Activated CD8-positive, alpha-beta memory T cell treated with anti-CD3 and anti-CD28 coated beads for 1 hour (primary cell): ENCODE measurements at places on chromosomes 5 and 9.
A peak's percentile ranks its signal among the peaks of the same experiment; 100 is the strongest.

- DNase-seq: no peak
Observed at GRCh38 chr5:177124486-177124991, 9.0 kb upstream of the NSD1 start.

- no peak for DNase-seq
Observed at GRCh38 chr9:16475257-16475656, 395.2 kb downstream of the BNC2 start.

GRCh38 chr5:55633574-55634208 lies 78.4 kb downstream of the SLC38A9 start:
- DNase-seq: no peak

DNA sequence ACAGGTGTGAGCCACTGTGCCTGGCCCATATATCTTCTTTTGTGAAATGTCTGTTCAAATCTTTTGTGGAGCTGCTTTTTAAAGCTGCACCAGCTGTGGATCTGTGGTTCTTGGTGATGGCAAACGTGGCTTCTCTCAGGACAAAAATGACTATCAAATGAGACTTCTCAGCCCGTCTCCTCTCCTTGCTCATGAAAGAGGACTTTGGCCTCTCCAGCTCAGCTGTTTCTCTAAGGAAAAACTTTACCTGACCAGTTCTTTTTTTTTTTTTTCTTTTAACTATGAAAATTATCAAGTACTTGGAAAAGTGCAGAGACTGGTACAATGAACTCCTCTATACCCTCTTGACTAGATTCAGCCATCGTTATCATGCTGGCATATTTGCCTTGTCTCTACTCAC lies 44.8 kb downstream of the RALGPS1 start:
- no peak for DNase-seq

DNA sequence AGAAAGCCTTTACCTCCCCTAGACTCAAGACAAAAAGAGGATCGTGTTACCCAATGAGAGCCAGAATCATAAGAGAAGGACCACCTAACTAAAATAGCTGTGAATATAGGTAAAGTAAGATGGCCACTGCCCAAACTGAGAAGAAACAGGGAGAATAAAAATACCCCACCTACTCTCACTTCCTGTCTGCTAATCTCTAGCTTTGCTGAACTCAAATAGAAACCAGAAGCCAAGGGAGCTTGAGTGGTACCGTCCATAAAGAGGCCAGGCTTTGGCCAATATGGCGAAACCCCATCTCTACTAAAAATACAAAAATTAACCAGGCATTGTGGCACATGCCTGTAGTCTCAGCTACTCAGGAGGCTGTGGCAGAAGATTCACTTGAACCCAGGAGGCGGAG lies 123.0 kb upstream of the FST start:
- DNase-seq: no peak

- no peak for DNase-seq
Observed at GRCh38 chr5:589588-589987, 22.6 kb upstream of the CEP72 start.

DNA sequence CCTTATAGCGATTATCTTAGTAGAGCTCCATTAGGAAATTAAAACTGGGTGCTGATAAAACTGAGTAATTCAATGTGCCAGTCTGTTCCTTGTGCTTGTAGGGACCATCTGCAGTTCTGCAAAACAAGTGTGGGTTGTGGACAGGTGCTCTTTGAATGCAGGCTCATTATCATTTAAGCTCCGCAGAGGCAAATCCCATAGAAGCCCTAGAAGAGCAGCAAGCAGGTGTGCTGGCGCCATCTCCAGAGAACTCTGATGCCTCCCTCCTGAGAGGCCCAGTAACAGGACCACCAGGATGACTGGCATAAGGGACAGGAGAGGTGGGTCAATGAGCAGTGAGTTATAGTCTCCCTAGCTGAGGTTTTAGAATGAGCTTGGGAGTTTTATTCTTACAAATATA lies 1342.4 kb upstream of the DMAC1 start:
- DNase-seq: no peak

DNA sequence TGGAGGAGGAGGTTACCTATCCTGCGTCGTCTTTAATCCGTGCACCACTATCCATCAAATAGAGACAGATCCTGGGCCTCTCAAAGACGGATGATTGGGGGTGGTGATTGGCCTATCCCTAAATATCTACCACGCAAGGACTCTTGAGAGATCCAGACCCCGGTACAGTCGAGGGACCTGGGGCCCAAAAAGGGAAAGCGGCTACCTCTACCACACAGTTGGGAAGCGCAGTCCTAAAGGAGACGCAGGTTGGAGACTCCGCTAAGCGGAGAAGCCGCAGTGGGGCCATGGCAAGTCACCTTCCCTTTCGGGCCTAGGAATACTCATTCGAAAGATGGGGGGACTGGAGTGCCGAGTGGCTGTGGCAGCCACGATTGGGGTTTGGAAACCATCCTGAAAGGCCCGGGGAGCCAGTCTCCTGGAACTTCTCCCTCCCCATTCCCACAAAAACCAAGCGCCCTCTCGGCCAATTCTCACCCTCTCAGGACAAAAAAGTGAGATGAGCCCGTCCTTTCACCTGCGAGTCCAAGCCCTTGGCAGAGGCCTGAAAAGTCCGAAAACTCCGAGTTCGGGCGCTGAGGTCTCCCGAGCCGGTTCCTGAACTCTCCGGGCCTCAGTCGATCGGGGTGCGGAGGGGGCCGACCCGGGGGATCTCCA lies 499 bp upstream of the FOXE1 start:
- no peak for DNase-seq

DNA sequence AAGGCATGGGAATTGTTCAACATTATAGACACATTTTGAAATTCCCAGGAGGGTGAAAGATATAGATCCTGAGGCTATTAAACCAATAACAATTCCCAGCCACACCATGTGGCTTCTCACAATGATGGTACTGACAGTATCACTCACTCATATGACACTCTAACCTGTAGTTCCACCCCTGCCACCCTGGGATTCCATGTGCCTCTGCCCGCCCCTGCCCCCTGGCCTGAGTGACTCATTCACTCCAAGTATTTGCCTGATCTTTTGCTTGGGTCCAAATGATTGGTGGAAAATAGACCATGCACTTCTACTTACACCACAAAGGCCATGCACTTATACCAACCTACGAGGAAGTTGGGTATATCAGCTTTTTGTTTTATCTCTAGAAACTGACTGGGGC lies 305.2 kb upstream of the DAB2 start:
- no peak for DNase-seq

GRCh38 chr5:119378075-119378700 lies 22.4 kb downstream of the TNFAIP8 start:
- no peak for DNase-seq

- peak; percentile 65 for DNase-seq
Observed at GRCh38 chr9:97984188-97985057, 1.3 kb downstream of the ANP32B start.
